ENCODE measurements at places on chromosomes 5 and 9.

DNA sequence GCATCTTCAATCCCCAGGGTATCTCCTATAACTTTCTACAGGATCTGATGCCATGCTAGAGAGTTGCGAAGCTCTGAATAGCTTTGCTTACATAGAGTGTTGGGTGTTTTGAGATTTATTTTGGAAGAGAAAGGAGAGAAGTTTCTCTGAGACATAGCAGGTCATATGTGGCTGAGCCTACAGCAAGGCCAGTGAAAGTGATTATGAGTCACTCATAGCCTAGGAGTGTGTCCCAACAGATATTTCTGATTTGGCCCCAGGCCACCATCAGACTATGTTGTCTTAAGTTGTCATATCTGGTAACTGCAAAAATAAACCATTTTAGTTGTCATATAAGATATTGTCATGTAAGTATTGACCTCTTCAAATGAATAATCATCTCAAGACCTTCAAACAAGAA lies 132.0 kb upstream of the RAI14 start:
- no peak for DNase-seq

- DNase-seq = no peak
These were observed 909 bp downstream of the AFF4 start for GRCh38 chr5:132962429-132963021.

DNA sequence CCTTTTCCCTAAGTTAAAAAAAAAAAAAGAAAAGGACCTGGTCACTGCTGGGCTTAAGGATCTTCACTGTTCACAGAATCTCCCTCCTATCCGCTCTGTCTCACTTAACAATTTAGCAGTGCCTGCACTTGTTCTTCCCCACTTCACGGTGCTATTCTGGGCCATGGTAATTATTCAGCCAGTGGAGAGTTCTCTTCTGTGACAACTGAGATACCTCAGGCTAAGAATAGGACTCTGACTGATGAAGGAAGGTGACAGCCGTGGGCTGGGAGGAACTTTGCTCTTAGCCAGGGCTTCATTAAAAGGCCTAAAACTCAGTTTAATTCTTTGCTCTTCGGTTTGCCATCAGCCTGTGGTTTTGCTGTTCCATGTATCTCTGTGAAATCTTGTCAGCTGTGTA lies 51.9 kb upstream of the ENTREP1 start:
- DNase-seq = no peak

DNA sequence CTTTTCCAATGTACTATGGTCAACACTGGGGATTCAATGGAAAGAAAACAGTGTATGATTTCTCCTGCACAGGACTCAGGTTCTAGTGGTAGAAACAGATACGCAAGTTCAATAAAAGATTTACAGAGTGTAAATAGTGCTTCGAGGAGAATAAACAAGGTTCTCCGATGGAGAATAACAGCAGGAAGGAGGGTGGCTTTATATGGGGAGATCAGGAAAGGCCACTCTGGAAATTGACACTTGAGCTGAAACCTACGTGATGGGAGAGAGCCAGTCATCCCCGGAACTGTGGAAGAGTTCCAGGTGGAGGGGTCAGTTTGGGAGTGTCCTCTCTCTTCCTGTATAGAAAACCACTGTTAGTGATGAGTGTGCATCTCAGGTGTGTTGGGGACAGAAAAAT lies 65.9 kb downstream of the GARNL3 start:
- DNase-seq = no peak

- DNase-seq = no peak
These were observed 73.9 kb downstream of the KLF9 start for GRCh38 chr9:70340572-70340971.

Data from stimulated activated CD8-positive, alpha-beta memory T cell treated with anti-CD3 and anti-CD28 coated beads, Interleukin-7, amount 100 ng/mL, for 48 hours (primary cell).